ENCODE measurements at places on chromosomes 2 and 18.

- peaks cover 6% of the 10 kb centered on the region for H3K4me1 ChIP-seq
- no peaks in the 10 kb centered on the region for H3K36me3 ChIP-seq
- DNase-seq = no peak
- no peaks in the 10 kb centered on the region for H3K27me3 ChIP-seq
Observed at GRCh38 chr2:106572541-106573450, 85.6 kb downstream of the CD8B2 start.

DNA sequence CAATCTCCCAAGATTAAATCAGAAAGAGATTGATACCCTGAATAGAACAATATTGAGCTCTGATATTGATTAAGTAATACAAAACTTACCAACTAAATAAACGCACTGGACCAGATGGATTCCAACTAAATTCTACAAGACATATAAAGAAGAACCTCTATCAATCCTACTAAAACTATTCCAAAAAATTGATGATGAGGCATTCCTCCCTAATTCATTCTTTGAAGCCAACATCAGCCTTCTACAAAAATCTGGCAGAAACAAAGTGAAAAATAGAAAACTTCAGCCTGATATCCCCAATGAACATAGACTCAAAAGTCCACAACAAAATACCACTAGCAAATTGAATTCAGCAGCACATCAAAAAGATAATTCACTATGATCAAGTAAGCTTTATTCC, 695.5 kb downstream of the NYAP2 start:
- H3K27ac ChIP-seq = no peak overlapping the region
- no peaks in the 10 kb centered on the region for H3K27me3 ChIP-seq
- no peaks in the 10 kb centered on the region for H3K4me1 ChIP-seq
- no peak overlapping the region for H3K4me3 ChIP-seq

DNA sequence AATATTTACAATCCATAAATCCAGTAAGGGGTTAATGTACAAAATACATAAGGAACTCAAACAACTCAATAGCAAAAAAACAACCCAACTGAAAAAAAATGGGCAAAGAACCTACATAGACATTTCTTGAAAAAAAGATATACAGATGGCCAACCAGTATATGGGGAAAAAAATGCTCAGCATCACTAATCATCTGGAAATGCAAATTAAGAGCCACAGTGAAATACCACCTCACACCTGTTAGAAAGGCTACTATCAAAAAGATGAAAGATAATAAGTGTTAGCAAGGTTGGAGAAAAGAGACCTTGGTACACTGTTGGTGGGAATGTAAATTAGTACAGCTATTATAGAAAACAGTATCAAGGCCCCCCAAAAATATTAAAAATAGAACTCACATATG, 14.6 kb downstream of the AP1S3 start:
- H3K27ac ChIP-seq = no peak overlapping the region
- H3K4me3 ChIP-seq = no peak overlapping the region
- no peaks in the 10 kb centered on the region for H3K4me1 ChIP-seq
- peaks cover 3% of the 10 kb centered on the region for H3K27me3 ChIP-seq
- no peaks in the 10 kb centered on the region for H3K36me3 ChIP-seq
- DNase-seq = no peak

GRCh38 chr2:1773883-1774282, 29.6 kb upstream of the PXDN start:
- H3K27ac ChIP-seq = no peak overlapping the region
- peaks cover 13% of the 10 kb centered on the region for H3K27me3 ChIP-seq
- no peaks in the 10 kb centered on the region for H3K4me1 ChIP-seq
- H3K36me3 ChIP-seq = no peaks in the 10 kb centered on the region
- no peak overlapping the region for H3K4me3 ChIP-seq

- no peaks in the 10 kb centered on the region for H3K27me3 ChIP-seq
- no peak overlapping the region for H3K4me3 ChIP-seq
- DNase-seq = no peak
Observed at GRCh38 chr2:10380048-10380926, 67.8 kb downstream of the ODC1 start.

GRCh38 chr2:6657136-6657535, 208.6 kb downstream of the CMPK2 start:
- no peak overlapping the region for H3K27ac ChIP-seq
- no peaks in the 10 kb centered on the region for H3K4me1 ChIP-seq

DNA sequence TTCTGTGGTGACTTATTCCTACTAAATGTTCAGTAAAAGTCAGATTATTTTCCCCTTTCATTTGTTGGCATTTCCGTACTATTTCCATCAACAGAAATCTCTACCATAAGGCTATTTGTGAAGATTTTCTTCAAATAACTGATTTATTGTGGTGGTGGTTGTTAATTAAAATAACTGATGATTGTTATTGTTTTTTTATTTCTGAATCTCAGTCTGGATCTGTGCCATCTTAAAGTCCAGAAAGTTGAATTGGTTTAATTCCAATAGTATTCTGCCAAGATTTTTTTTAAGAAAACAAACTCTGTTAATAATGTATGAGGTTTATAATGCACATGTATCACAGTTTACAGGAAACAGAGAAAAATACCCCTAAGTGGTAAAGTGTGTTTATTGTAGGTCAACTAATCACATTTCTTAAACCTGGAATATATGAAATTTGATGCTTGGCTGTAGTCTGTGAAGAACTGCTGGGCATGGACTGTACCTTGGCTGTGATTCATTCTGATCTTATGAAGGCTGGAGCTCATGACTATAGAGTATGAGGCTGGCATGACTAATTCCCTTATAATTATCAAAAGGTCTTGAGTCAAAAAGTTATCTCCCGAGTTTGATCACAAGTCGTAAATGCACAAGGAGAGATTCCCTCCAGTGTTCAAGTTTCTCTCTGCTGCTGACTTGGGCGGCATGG, 134.2 kb upstream of the RND3 start:
- H3K4me1 ChIP-seq = peaks cover 49% of the 10 kb centered on the region
- DNase-seq = peak; percentile 92
- H3K4me3 ChIP-seq = no peak overlapping the region
- no peaks in the 10 kb centered on the region for H3K27me3 ChIP-seq
- no peaks in the 10 kb centered on the region for H3K36me3 ChIP-seq
- H3K27ac ChIP-seq = peak overlapping the region; percentile 60

- no peak overlapping the region for H3K4me3 ChIP-seq
- H3K27ac ChIP-seq = no peak overlapping the region
- H3K27me3 ChIP-seq = peaks cover 22% of the 10 kb centered on the region
- peaks cover 10% of the 10 kb centered on the region for H3K4me1 ChIP-seq
- DNase-seq = no peak
Observed at GRCh38 chr2:240833724-240834285, 13.8 kb upstream of the KIF1A start.

GRCh38 chr2:119735565-119735964, 24.2 kb upstream of the PTPN4 start:
- no peak overlapping the region for H3K27ac ChIP-seq
- H3K27me3 ChIP-seq = peaks cover 10% of the 10 kb centered on the region
- no peaks in the 10 kb centered on the region for H3K4me1 ChIP-seq

DNA sequence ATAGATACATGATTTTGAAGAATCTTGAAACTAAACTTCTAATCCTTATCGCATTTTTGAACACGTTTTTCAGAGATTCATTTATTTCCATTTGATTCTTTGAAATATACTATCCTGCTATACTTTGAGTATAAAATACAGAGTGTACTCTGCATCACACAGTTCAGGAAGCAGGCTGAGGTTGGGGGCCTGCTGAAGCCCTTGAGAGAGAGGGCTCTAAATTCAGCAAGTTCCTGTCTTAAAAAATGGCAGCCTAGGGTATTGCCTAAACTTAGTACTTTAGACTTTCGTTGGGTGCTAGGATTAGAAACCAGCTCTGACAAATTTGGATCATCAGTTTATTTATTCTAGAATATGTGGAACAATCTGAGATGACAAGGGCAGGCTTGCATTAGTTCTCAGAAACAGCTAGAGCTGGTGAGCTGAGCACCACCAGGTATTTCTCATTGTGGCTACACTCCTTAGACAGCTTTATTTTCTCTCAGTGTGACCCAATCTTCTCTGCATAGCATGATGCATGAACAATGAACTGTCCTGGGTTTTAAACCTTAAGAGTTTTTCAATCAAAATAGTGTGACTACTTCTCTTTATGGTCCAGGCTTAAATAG, 49.1 kb downstream of the TFPI start:
- no peak for DNase-seq
- no peak overlapping the region for H3K4me3 ChIP-seq
- H3K36me3 ChIP-seq = no peaks in the 10 kb centered on the region
- no peaks in the 10 kb centered on the region for H3K27me3 ChIP-seq
- H3K27ac ChIP-seq = no peak overlapping the region

DNA sequence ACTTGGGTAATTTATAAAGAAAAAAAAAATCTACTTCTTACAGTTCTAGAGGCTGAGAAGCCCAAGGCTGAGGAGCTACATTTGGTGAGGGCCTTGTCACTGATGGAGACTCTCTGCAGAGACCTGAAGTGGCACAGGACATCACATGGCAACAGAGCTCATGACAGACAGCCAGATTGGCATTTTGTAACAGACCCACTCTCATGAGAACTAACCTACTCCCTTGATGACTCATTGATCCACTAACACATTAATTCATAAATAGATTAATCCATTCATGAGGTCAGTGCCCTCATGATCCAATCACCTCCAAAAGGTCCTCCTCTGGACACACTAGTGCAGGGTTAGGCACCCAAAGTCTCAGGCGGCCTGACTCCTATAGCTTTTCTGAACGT, 318.4 kb downstream of the GULP1 start:
- H3K36me3 ChIP-seq = no peaks in the 10 kb centered on the region
- no peak overlapping the region for H3K27ac ChIP-seq
- DNase-seq = no peak
- H3K4me1 ChIP-seq = peaks cover 3% of the 10 kb centered on the region
- H3K4me3 ChIP-seq = no peak overlapping the region

- H3K27me3 ChIP-seq = no peaks in the 10 kb centered on the region
- no peak overlapping the region for H3K4me3 ChIP-seq
- peaks cover 13% of the 10 kb centered on the region for H3K4me1 ChIP-seq
- DNase-seq = no peak
- H3K36me3 ChIP-seq = no peaks in the 10 kb centered on the region
Observed at GRCh38 chr2:226905718-226906117, 69.9 kb downstream of the RHBDD1 start.

DNA sequence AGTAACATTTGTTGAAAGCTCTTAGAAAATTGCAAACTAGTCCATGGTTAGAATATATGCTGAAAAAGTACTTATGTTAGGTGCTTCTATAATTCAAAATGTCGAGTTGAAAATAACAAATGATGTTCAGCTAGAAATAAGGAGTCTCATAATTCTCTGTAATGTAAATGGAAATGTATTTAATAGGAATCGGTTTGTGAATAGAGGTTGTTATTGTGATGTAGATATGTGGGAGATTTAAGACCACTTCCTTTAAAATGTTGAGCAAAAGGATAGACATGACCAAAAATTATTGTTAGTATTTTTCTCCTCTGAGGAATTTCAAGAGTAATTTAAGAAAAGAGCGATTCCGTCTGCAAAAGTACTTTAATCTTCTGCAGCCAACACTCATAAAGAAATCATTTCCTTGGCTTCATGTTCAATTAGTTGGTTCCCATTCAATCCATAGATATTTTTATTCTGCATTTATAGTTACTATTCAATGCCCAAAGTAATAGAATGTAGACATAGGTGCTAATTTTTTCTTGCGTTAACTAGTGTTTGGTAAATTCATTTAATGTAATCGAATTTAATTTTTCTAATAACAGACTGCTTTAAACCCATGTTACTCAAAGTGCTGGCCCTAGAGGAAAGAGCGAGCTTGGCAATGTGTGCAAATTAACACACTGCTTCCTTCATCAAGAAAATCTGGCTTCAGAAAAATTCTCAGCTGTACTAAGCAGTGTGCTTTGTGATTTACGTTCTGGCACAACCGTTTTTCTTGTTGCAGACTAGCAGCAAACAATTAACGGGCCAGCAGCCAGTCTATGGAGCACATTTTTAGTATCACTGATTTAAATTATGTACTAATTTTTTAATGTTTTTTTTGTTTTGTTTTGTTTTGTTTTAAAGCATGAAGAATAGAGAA, 32.2 kb downstream of the FN1 start:
- no peak overlapping the region for H3K27ac ChIP-seq
- peaks cover 34% of the 10 kb centered on the region for H3K4me1 ChIP-seq
- peaks cover 92% of the 10 kb centered on the region for H3K36me3 ChIP-seq
- DNase-seq = no peak

GRCh38 chr2:238873841-238874240, 26.0 kb downstream of the TWIST2 start:
- peaks cover 2% of the 10 kb centered on the region for H3K4me1 ChIP-seq
- H3K27me3 ChIP-seq = no peaks in the 10 kb centered on the region
- H3K36me3 ChIP-seq = no peaks in the 10 kb centered on the region
- DNase-seq = no peak
- no peak overlapping the region for H3K4me3 ChIP-seq
- H3K27ac ChIP-seq = no peak overlapping the region

DNA sequence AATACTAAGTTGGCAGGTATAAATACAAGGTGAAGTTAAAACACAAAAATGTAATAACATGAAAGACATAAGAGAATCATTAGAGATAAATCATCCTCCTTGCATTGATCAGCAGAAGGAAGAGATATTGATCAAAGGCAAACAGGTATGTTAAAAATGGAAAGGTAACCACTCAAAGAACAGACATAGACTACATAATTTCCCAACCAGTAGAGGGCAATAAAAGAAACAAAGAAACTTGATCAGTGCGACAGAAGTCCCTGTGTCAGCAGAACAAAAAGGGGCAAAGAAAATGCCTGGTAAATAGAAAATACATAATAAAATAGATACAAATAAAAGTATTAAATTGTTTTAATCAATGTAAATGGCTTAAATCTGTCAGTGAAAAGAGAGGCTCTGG, 53.6 kb downstream of the FAM228A start:
- no peaks in the 10 kb centered on the region for H3K27me3 ChIP-seq
- no peak overlapping the region for H3K4me3 ChIP-seq
- H3K4me1 ChIP-seq = peaks cover 10% of the 10 kb centered on the region
- DNase-seq = no peak
- no peak overlapping the region for H3K27ac ChIP-seq

GRCh38 chr2:24262421-24262970, 87.6 kb downstream of the FAM228A start:
- DNase-seq = no peak
- no peaks in the 10 kb centered on the region for H3K27me3 ChIP-seq
- no peaks in the 10 kb centered on the region for H3K4me1 ChIP-seq

GRCh38 chr2:234305846-234306245, 191.0 kb downstream of the ARL4C start:
- no peaks in the 10 kb centered on the region for H3K27me3 ChIP-seq
- H3K4me3 ChIP-seq = no peak overlapping the region
- H3K36me3 ChIP-seq = no peaks in the 10 kb centered on the region
- H3K4me1 ChIP-seq = peaks cover 33% of the 10 kb centered on the region
- peak; percentile 84 for DNase-seq

GRCh38 chr2:67137699-67138098, 259.4 kb upstream of the ETAA1 start:
- no peaks in the 10 kb centered on the region for H3K36me3 ChIP-seq
- H3K27me3 ChIP-seq = no peaks in the 10 kb centered on the region
- DNase-seq = no peak
- no peaks in the 10 kb centered on the region for H3K4me1 ChIP-seq
